ENCODE measurements at places on chromosomes 5 and 9.

GRCh38 chr9:95817205-95817604, 58.3 kb upstream of the ERCC6L2 start:
- DNase-seq: no peak

DNA sequence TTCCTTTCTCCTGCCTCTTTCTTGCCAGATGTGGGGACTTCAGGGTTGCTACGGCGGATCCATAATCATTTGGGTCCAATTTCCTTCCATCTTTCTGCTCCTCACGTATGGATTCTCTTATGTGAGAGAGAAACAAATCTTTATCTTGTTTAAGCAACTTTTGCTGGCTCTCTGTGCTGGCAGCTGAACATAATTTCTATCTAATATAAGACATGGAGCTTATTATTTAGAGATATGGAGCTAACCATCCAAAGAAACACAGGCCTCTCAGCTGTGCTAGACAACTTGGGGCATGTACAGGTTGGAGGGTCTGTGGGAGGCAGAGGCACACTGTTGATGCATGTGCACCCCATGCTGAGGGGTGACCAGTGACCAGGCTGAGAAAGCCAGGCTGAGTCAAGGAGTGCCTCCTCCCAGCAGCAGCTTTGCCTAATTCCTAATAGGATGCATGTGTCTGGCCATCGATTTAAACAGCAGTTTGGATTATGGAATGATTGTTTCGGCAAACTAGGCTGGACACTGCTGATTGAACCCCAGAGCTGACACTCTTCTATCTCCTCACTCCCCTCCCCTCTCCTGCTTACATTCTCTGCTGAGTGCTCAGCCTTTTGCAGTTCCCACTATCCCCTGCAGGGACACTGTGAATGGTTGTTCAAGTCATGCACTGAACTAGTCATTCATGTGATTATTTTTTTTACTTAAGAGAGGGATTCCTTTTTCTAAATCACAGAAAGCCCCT, 195.8 kb downstream of the ERCC6L2 start:
- peak; percentile 76 for DNase-seq

DNA sequence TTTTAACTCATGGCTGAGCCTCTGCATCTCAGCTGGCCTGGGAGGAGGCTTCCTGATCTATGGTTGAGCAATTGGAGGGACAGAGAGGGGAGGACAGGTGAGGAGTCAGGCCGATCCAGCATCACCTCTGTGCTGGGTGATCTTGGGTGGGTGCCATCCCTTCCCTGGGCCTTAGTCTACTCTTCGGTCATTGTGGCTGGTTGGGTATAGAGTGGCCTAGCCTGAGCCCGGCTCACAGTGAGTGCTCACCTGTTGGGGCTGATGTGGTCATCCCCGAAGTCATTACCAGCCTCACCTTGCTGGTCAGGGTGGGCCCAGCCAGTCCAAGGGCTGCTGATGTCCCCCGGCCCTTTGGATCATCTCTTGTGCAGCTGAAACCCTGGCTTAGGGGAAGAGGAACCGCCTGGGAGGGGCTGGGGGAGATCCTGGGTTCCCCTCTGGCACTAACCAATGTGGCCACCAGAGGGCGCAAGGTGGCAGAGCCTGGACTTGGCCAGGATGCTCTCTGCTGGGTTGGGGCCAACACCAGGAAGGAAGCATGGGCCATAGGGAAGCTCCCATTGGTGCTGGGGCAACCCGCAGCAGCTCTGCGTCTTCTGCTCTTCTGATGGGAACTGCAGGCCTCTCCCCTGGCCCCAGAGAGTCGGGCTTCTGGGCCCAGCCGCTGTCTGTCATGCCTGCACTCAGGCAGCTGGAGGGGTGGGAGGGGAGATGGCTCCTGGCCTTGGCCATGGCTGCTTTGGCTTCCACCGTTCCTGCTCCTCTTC, 17.3 kb upstream of the ODF2 start:
- peak; percentile 80 for DNase-seq

DNA sequence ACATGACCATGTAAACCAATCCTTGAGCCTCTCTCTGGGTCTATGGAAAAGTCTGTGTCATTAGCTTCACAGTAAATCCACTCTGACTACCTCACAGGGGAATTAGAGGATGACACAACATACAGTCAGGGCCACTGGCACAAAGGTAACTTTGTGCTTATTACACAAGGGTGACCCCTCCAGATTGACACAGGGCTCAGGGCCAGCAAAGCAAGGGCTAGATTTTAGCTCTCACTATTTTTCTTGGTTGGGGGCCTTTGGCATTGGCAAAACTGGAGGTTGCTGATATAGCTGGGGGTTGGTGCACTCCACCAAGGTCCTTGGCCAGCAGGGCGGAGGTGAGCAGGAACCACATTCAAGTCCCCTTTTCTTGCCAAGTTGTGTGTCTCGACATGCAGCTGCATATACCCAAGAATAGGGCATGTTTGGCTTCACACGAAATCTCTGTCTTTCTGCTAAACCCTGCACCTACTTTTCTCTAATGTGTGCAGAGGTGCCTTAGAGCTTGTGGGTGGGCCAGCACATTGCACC, 15.2 kb upstream of the OSMR start:
- DNase-seq: no peak

DNA sequence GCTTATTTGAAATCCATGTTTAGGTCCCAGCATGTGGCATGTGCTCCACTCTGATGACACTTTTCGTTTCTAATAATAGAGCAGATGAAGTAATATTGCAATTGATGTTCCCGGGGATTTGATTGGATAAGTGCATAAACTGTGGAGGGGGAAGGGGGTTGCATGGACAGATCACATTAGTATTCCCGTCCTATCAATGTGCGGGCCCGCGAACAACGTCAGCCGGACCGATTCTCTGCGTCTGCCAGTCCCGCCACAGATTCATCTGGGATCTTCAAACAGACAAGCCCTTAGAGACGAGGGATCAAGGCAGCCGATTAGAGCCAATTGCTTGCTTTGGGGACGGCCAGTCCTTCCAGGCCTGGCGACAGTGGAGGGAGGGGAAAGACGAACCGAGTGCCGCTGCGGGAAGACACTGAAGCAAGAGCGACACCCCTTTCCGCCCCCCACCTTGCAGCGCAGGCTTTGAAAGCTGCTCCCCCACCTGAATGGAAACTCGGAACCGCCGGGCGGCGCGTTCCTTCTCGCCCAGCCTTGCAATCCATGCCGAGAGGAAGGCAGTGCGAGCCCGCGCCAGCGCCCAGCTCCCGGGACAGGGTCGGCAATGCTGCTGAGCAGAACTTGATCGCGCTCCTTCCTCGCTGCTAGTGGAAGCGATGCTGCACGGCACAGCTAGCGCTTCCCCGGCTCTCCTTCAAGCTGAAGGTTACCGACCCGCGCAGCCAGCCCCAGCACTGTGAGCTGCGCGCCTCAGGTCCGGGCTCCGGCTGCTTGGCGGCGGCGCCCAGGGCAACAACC, at the start of gene RGS7BP:
Gene RGS7BP (plus strand): TSS at position 247 of the 798 bp plus-strand sequence. CDS start 610 bp downstream, outside the sequence.
- DNase-seq: no peak

DNA sequence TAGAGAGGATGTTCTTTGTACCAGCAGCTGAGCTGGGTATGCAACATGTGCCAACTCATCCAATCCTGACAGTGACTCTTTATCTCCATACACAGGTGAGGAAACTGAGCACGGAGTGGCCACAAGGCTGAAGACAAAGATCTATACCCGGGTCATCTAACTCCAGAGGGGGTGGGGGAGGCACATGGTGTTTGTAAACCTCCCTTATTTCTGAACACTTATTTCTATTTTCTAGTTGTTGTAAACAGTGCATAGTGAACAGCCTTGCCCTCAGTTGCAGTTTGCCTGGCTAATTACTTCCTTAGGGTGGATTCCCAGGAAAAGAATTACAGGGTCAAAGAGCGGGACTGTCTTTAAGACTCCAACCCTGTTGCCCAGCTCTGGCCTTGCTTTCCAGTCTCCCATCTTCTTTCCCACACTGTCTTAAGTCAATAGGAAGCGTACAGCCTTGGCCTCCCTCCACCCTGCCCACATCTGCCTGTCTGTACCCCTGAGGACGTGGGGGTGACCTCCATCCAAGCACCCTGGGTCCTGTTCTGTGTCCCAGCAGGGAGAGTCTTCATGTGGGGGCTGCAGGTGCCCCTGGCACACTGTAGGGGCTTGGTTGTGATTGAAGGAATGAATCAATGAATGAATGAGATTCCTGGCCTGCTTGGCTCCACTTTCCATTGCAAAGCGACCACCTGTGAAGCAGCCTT, 13.2 kb upstream of the FIBCD1 start:
- DNase-seq: no peak

DNA sequence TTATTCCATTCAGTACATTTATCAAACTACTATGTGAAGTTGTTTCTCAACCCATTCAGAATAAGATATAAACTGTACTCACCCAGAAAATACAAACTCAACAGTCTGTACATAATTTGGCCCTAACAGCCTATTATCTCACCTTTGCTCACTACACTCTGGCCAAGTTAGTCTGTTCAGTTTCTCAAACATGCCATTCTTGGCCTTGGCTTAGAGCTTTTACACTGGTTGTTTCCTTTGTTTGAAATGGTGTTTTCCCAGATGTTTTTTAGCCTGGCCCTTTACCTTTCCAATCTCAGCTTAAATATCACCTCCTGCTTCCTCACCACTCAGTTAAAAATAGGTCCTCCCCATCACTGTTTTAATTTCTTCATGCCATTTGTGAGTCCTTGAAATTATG, 13.6 kb downstream of the CDC42SE2 start:
- no peak for DNase-seq

- DNase-seq: no peak
Observed at GRCh38 chr5:133825631-133826289, 142.7 kb downstream of the C5orf15 start.

DNA sequence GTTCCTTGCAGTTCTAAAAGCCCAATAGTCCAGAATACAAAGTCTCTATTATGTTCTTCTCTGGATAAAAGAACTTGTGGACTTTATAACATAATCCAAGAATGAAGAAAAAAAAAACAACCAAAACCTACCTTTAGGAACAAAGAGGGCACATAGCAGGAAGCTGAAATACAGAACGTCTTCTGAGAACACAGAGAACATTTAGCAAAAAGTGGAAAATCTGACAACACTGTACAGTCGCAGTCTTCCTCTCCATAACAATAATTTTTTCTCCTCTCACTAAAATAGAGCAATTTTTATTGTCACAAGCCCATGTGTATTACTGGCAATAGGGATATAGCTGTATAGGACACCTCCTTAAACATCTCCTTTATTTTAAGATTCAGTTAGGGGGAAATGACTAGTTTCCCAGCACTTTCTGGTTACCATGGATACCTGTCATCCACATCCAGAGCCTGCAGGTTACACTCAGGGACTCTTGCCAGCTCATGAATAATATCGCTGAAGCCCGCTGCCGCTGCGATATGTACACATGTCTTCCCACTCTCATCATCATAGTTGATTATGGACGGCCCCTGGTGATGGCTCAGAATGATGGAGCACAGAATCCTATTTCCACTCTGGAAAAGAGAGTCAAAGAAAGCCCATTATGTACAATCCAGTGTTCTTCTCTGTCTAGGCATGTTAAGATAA, 106.5 kb downstream of the ANKRD55 start:
- no peak for DNase-seq

DNA sequence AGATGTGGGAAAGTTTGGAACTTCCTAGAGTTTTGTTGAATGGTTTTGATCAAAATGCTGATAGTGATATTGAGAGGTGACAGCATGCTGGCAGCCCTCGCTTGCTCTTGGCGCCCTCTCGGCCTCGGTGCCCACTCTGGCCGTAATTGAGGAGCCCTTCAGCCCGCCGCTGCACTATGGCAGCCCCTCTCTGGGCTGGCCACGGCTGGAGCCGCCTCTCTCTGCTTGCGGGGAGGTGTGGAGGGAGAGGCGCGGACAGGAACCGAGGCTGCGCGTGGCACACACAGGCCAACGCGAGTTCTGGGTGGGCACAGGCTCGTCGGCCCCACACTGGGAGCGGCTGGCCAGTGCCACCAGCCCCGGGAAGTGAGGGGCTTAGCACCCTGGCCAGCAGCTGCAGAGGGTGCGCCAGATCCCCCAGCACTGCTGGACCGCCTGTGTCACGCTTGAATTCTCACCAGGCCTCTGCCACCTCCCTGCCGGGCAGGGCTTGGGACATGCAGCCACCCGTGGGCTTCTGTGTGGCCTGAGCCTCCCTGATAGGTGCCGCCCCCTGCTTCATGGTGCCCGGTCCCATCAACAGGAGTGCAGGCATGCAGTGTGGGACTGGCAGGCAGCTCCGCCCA, 488.5 kb downstream of the CYLC2 start:
- no peak for DNase-seq

GRCh38 chr5:152488869-152489268, 83.8 kb upstream of the NMUR2 start:
- no peak for DNase-seq

GRCh38 chr9:133050781-133051180, 11.0 kb upstream of the CEL start:
- no peak for DNase-seq

GRCh38 chr5:153816870-153817269, 221.8 kb downstream of the FAM114A2 start:
- no peak for DNase-seq

DNA sequence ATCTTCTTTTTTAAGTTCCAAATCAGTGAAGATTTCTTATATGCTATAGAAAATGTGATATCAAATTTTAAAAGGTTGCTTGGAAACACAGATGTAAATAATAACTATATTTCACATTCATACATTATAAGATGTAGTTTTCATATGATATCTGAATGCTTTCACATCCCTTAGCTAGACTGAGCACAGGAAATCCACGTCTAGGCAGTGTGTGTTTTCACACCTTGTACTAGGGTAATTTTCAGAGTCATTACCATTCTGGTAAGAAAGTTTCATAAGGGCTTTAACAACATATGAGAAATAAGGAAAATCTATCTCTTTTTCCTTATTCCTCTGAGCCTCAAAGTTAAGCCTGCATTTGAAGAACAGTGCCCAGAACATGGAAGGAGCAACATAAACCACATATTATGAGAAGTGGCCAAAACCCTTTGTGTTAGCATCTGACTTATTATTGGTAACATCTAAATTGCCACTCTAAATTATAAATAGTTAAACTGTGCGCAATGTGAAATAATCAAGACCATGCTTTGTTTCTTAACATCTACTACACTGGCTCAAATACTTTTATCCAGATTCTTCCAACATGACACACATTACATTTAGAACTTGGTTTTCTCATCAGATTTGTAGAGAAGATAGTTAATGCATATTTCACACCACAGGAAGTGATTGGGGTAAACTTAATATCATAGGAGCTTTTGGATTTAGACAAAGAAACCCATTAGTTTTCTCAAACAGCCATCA, 113.3 kb downstream of the PPP2R2B start:
- no peak for DNase-seq

DNA sequence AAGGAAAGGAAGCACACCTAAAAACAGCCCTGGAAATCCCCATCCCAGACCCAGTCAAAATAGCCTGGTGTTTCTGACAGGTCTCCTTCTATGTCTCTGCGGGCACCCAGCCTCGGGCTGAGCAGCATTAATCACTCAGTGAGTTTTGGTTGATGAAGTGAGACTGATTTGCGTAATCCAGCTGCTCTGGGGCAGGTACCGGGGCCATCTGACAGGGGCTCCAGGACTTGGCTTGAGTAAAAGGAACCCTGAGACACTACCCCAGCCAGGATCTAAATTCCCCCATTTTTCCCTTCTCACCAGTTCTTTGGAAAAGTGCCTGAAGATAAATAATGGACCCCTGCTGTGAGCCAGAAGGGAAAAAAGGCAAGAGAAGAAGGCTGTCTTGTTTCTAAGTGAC, 596 bp downstream of the SLC28A3 start:
- DNase-seq: no peak

GRCh38 chr5:107858324-107858723, 187.6 kb upstream of the EFNA5 start:
- DNase-seq: no peak

Data from A549 (cell line).